ENCODE measurements at places on chromosomes 11 and 22. TPM values are rescaled to one million over a fixed set of nuclear protein-coding genes. Genes with fewer than 3 reads are reported as not detected.

The TPP1 gene
- total RNA-seq = 84.2 TPM

GRCh38 chr11:32172848-32173834, 82.3 kb downstream of the RCN1 start:
- DNase-seq = peak; percentile 48

GRCh38 chr11:93510196-93510873, 32.9 kb downstream of the SMCO4 start:
- DNase-seq = no peak

- DNase-seq = no peak
Measured at GRCh38 chr11:57213342-57214097, 23.5 kb downstream of the APLNR start.

DNA sequence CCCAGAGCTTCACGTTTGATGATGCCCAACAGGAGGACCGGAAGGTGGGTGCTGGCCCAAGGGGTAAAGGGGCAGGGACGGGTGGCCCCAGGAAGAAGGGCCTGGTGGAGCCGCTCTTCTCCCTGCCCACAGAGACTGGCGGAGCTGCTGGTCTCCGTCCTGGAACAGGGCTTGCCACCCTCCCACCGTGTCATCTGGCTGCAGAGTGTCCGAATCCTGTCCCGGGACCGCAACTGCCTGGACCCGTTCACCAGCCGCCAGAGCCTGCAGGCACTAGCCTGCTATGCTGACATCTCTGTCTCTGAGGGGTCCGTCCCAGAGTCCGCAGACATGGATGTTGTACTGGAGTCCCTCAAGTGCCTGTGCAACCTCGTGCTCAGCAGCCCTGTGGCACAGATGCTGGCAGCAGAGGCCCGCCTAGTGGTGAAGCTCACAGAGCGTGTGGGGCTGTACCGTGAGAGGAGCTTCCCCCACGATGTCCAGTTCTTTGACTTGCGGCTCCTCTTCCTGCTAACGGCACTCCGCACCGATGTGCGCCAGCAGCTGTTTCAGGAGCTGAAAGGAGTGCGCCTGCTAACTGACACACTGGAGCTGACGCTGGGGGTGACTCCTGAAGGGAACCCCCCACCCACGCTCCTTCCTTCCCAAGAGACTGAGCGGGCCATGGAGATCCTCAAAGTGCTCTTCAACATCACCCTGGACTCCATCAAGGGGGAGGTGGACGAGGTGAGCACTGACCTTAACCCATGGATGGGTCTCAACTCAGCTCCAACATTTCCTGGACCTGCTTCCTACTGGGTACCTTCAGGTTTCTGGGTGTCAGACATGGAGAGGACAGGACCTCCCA, 2.0 kb downstream of the RIC8A start:
- no peak for DNase-seq

GRCh38 chr11:115080923-115081680, 402.8 kb downstream of the NXPE2 start:
- no peak for DNase-seq

- no peak for DNase-seq
Measured at GRCh38 chr11:117891362-117891761, 14.9 kb upstream of the FXYD6 start.

The CHRM1 gene
- not detected for total RNA-seq

The GAL3ST1 gene
- 0.16 TPM for total RNA-seq

The NRXN2 gene
- total RNA-seq = 0.71 TPM

- DNase-seq = peak; percentile 21
Measured at GRCh38 chr11:3853899-3854659, 1.4 kb upstream of the STIM1 start.

DNA sequence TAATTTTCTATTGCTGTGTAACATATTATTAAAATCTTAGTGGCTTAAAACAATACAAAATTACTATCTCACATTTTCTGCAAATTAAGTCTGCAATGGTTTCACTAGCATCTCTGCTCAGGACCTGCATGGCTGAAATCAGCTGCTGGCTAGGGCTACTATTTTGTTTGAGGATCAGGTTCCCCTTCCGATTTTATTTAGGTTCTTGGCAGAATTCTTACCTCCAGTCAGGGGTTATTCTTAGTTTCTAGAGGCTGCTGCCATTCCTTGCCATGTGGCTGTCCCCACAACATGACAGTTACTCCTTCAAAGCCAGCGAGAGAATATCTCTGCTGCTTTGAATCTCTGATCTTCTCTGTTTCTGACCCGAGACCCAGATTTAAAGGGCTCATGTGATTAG, 424.5 kb upstream of the ANO5 start:
- DNase-seq = no peak

All from left ventricle myocardium inferior (tissue), 1 donor.